IMR-90 (cell line): ENCODE measurements at places on chromosomes 5 and 9.

DNA sequence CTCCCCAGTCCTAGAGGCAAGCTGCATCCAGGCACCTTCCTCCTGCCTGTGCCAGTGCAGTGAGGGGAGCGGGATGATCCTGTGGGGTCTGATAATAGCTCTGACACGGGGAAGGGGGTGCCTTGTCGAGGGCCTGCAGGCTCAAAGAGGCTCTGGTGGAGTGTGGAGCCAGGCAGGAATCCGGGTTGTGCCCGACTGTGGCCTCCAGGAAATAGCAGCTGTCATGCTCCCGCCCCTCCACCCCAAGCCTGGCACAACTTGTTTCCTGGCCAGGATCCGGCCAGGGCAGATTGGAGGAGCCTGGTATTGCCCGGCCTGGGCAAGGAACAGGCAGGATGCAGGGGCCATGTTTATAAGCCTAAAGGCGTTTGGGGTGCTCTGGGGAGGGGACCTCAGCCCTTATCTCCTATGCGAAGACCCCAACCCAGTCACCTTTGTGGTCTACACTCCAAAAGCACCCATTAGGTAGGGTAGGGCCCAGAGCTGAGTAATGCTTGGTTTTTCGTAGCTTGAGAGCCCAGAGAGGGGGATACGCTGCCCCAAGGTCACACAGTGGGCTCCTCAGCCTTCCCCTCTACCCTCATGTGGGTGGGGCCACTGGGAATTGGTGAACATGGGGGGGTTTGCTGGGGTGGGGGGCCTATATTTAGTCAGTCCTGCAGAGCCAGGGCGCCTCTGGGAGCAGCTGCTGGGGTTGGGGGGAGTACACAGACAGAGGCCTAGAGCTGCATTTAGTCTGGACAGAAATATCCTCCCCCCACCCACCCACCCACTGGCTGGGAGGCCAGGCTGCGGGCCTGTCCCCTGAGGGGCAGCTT, 12.2 kb downstream of the CXXC5 start:
- no peak for DNase-seq

DNA sequence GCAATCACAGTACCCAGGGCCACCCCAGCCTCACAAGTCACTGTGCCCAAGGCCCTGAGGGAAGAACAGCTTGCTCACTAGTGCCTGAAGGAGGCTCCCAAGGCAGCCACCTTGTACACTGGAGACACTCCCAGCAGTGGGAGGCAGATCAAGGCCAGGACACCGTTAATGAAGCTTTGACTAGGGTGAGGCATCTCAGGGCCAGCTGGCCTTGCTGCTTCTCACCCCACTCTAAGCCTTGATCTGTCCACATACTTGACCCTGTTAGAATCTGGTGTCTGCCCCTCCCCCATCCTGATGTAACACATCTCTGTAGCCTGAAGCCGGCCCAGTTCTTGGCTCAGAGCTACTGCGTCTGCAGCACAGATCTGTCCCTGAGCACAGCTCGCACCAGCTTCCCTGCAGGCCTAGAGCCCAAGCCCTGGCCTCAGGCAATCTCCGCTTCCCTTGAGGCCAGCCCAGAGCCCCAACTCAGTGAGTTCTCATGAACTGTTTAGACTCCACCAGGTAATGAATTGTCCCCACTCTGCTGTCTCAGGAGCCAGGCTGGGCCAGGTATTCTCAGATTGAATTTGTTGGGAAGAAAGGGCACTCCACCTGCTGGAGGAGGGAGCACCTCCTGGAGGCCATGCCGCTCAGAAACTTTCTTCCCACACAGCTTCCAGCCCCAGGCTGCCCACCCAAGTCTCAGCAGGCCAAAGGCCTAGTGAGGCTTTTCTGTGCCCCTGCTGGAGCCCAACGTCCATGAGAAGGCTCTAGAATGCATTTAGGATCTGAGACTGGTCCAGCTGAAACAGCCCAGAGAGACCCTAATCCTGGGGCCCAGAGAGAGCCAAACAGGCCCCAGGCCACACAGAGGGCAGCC, 13.4 kb upstream of the JADE2 start:
- DNase-seq, result peak; percentile 63

- peak; percentile 54 for DNase-seq
Measured at GRCh38 chr5:107389130-107389774, 281.5 kb downstream of the EFNA5 start.

DNA sequence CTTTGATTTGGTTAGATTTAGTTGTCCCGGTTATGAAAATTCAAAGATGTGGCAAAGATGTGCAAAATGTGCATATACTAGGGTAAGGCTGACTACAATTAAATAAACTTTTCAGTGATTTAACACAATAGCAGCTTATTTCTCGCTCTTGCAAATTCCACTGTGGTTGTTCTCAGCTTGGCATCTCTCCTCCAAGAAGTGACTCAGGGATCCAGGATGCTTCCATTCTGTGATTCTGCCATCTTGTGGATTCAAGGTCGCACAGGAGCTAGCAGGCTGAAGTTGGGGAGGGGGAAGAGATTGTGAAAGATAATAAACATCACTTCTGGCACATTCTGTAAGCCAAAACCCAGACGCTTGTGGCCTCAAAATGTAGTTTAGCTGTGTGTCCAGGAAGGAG, 60.1 kb upstream of the TGFBR1 start:
- DNase-seq, result peak; percentile 66

- DNase-seq, result peak; percentile 50
Measured at GRCh38 chr5:43065387-43065947, 25.3 kb upstream of the ANXA2R start.

- peak; percentile 65 for DNase-seq
Measured at GRCh38 chr5:62354028-62354874, 48.2 kb downstream of the KIF2A start.

DNA sequence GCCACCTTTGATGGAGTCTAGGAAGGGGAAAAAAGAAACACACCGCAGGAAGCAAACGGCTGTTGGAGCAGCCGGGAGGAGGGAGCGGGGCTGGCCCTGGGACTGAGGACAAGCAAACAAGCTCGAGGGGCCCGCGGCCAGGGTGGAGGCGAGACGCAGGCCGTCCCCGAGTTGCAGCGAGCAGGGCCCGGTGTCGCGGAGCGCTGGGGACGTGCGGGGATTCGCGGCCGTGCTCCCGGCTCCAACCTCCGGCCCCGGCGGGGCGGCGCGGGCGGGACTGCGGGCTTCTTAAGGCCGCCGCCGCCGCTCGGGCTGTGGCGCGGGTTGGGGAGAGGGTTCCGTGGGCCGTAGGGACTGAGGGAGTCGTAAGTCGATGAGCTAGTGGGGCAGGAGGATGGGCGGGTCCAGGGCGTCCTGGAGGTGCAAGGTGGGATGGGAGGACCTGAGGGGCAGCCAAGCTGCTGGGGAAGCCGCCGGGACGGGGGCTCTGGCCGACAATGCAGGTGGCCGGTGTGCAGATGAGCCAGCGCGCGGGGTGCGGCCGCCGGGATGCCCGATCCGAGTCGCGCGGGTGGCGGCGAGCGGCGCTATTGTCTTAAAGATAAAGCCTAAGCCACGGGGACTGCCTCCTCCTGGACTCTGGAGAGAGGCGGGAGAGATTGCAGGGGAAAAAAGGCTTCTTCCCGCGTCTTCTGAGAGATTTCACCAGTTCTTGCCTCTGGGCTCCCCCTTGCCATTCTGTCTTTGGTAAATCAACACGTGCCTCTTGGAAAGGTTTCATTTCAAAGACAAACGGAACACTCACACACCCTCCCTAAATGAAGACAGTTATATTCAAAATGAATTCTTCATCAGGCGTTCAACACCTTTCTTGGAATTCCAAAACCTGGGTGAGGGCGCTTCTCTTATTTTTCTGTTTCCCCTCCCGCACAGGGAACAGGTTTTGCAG, 1.6 kb upstream of the HAPLN1 start:
- peak; percentile 63 for DNase-seq
